ENCODE measurements at places on chromosomes 1 and 21.

DNA sequence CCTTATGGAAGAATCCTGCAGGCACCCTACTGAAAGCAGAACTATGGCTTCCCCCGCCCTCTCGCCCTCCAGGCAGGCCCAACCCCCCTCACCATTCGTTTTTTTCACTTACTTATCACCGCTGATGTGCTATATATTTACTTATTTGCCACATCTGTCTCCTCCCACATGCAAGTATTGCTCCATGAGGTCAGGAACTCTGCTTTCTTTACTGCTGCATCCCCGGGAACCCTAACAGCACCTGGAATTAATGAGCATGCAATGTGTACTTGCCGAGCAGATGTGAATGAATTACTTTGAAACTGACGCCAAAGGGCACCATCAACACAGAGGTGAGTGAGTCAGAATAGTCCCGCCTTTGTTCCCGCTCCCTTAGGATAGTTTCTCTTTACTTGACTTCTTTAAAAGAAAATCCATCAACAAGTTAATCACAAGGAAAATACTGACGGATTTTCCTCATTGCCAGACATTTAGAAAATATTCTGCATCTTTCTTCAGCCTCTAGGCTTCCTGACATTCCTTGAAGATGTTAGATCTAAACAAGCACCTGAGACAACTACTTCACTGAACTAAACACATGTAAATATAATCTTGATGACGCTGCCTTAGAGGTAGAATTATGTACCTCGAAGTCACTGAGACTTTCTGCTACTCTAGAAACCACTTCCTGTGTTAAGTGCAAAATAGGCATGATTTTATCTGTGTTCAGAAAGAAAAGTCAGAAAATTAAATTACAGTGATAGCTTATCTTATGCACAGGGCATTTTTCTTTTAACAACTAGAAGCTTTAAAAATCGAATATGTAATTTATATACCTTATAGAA is 17.5 kb upstream of the RAB4A start:
- DNase-seq = no peak

- no peak for DNase-seq
Measured at GRCh38 chr1:93820554-93821422, 58.2 kb downstream of the DNTTIP2 start.

GRCh38 chr21:46129846-46130651 is 25.3 kb downstream of the FTCD start:
- no peak for DNase-seq

GRCh38 chr1:225642177-225642576 is 10.7 kb downstream of the ENAH start:
- no peak for DNase-seq

DNA sequence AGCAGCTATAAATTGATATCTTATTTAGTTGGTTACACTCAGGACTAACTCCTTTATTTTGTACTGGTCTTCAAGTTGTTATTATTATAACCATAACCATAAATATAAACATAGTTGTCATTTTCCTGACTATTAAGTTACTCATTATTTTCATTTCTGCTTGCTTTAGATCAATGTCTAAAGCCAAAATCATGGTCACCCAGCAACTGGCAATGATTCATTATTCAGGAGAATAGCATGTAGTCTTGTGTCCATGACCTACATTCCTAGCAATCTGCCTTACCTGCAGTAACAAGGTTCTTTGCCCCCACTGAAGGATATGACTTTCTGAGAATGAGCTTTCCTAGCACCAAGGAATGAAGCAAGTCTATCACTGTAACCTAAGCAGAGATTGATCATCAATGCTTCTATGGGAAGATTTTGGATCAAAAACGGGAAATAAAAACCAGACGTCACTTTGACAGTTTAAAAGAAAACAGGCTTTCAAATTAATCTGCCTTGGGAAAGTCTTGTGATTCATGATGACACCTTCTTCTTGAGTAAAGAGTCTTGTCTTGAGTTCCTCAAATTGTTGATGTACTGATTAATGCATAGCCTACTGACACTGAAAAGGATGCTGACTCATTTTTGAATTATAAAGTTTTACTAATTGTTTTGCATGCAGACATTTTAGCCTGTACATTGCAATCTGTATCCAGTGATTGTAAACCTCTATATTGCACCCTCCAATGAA is 203.3 kb upstream of the IVNS1ABP start:
- no peak for DNase-seq

DNA sequence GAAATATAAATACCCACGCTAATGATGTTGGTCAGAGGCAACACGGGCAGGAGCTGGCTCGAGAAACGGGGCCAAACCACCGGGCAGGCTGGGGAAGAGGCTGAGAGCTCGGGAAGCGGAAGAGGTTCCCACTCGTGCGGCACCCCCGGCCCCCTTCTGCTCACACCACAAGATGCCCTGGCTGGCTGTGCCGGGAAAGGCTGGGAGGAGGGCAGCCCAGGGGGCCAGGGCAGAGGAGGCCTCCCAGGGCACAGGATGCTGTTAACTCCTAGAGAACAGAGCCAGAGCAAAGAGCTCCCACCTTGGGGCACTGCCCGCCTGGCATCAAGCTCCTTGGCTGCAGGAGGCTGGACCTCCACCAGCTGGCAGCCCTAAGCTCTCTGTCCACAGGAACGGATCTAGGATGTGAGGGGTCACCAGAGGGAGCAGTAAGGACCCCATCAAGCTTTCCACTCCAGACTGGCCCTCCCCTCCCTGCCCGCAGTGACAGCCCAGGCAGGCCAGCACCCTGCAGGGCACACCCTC is 44.8 kb downstream of the CASZ1 start:
- no peak for DNase-seq

GRCh38 chr1:51973587-51974474 is 16.7 kb downstream of the RAB3B start:
- DNase-seq = no peak

GRCh38 chr1:8249838-8250237 is 68.1 kb upstream of the SLC45A1 start:
- no peak for DNase-seq

GRCh38 chr1:178218550-178218949 is 124.6 kb downstream of the RASAL2 start:
- no peak for DNase-seq

- DNase-seq = no peak
Measured at GRCh38 chr21:38499296-38499695, 1.0 kb upstream of the ERG start.
